ENCODE measurements at places on chromosomes 5 and 9.

- no peaks in the 10 kb centered on the region for H3K4me1 ChIP-seq
- H3K4me3 ChIP-seq = no peak overlapping the region
- peaks cover 5% of the 10 kb centered on the region for H3K27me3 ChIP-seq
- H3K27ac ChIP-seq = no peak overlapping the region
These were observed 186.8 kb downstream of the SEMA5A start for GRCh38 chr5:9358961-9359685.

- no peak overlapping the region for H3K4me3 ChIP-seq
- H3K36me3 ChIP-seq = no peaks in the 10 kb centered on the region
- no peaks in the 10 kb centered on the region for H3K4me1 ChIP-seq
- H3K27ac ChIP-seq = no peak overlapping the region
These were observed 84.3 kb upstream of the PANK3 start for GRCh38 chr5:168663276-168664004.

DNA sequence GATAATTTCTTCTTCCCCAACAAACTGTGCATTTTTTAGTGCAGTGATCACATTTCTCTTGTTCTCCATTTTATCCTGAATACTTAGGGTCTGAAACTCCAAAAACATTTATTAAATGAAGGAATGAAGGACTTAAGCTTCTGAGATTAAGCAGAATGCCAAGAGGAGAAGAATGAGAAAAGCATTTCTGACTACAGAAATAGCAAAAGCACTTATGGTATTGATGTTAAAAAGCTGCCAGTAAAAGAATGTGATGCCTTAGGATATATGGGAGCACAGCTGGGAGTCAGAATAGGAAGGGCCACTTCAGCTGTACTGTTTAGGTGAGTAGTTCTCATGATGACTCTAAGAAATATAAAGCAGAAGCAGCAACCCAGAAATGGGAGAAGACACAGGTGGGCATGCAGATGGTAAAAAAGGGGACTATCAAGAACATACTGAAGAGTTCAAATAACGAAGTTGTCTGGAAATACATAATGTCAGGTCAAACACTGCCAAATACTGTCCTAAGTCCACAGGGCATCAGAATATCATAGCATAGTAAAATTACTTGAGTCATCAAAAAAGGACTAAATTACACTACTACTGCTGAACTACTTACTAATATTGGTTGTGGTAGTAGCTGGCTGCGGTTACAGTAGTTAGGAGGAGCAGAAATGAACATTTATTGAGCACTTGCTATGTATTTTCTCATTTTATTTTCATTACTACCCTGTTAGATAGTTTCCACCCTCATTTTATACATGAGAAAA is 132.7 kb downstream of the MAPKAP1 start:
- no peak overlapping the region for H3K27ac ChIP-seq
- no peak for DNase-seq
- peaks cover 29% of the 10 kb centered on the region for H3K36me3 ChIP-seq
- no peaks in the 10 kb centered on the region for H3K27me3 ChIP-seq
- H3K4me3 ChIP-seq = no peak overlapping the region
- H3K4me1 ChIP-seq = no peaks in the 10 kb centered on the region

DNA sequence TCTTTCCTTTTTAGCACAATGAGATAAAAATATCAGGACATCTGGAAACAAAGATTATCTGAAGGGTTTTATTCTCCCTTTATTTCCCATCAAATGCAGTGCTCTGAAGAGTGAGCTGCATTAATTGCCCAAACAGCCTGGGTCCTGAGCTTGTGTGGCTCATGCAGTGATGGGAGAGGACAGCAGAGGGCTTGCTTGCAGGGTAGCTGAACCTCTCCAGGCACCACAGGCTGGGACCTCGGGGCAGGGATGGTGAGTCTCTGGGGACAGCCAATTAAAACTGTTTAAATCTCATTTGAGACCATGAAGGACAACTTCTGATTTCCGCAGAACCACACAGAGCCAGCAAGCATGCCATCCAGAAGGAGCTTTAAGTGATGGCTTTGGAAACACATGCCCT is 71.2 kb downstream of the PLAC8L1 start:
- H3K36me3 ChIP-seq = no peaks in the 10 kb centered on the region
- no peak overlapping the region for H3K4me3 ChIP-seq
- DNase-seq = no peak
- peaks cover 7% of the 10 kb centered on the region for H3K27me3 ChIP-seq

All from naive thymus-derived CD8-positive, alpha-beta T cell (primary cell).